ENCODE measurements at places on chromosomes 1 and 21.

DNA sequence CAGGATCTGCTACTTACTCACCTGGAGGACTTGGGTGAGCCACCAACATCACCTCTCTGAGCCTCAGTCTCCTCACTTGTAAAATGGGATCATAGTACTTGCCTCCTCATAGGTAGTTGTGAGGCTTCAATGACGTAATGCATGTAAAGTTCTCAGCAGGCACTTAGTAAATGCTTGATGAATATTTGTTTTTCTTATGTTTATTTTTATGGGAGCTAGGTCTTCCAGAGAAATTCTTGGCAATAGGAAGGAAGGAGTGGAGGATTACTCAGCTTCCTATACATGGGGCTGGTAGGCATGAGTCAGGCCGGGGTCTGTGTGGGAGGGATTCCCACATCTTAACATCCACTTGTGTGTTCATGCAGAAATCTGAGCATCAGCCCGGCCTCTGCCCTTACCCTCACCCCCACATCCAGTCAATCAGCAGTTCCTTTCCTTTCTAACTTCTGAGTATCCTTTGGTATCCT is 95.4 kb upstream of the USP24 start:
- no peak for DNase-seq

- DNase-seq = peak; percentile 68
These were observed 77.6 kb upstream of the CHRM3 start for GRCh38 chr1:239308701-239309333.

DNA sequence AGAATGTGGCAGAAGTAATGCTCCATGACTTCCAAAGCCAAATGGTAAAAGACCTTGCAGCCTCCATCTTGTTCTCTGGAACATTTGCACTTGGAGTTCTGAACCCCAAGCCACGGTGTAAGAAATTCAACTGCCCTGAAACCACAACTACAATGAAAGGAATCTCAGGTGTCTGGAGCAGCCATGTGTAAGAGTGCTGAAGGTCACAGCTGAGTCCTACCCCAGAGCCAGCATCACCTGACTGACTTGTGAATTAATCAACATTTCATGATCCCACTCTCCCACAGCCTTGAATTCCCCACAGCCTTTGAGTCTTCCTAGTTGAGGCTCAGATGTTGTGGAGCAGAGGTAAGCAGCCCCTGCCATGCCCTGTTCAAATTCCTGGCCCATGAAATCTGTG is 192.8 kb upstream of the CAMK1G start:
- DNase-seq = no peak

- DNase-seq = peak; percentile 71
These were observed 175.9 kb downstream of the GREM2 start for GRCh38 chr1:240435996-240436566.

DNA sequence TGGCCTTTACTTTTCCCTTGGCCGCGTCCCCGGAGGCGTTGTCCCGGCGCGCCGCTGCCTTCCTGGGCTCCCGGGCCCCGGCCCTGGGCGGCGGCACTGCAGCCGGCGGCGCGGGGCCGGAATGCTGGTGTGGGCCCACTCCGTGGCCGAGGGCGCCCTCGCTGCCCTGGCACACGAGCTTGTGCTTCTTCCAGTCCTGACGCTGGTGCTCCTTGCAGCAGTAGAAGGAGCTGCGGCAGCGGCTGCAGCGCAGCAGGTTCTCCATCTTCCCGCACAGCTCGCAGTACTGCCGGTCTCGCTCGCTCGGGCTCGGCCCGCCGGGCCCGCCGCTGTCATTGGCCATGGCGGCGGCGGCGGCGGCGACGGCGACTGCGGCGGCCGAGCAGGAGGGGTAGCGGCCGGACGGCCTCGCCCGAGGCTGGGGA is 529 bp downstream of the EGLN1 start:
- peak; percentile 73 for DNase-seq

DNA sequence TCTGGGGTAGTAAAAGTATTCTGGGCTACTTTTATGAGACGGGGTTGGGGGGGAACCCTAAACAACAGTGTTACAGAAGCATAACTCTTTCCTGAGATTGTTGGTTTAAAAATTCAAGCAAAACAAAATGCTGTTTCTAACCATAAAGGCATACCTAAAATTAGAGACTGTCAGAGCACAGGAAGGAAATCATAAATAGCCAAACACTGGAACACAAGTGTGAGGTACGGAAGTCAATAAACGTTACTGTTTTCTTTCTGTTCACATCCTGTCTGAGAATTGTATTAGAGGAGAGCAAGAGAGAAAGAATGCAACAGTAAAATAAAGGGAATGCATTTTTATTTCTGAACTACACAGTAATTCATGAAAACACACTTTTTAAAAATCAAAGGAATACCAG is 42.8 kb upstream of the IL12RB2 start:
- no peak for DNase-seq

GRCh38 chr21:46489162-46489663 is 30.5 kb downstream of the DIP2A start:
- DNase-seq = no peak

DNA sequence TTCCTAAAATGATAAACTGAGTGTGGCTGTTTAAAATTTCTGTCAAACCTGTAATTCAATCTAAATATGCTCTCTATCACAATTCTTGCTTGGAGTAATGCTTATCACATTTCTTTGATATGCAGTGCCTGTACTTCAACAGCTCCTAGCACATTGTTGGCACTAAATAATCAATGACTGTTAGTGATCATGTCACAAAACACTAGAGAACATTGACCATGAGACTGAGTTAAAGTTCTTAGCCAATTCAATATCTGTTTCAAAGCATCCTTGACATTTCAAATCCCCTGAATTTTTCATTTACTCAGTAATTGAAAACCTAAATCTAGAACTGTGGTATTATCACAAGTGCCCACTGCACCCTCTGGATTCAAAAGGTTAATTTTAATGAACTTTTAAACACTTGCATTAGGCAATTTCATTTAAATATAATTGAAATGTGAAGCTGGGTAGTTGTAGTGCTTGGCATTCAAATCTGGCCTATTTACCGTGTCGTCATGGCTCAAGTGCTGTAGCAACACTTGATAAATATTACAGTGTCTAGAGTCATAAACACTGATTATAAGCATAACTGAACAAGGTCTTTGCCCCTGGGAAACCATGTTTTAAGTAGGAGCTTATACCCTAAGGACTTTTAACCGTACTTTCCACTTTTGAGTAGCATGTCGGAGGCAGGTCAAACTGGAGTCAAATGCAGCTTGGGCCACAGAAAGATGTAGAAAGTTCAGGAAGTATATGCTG is 143.6 kb downstream of the LRRC7 start:
- no peak for DNase-seq

- no peak for DNase-seq
These were observed 32.9 kb downstream of the PBX1 start for GRCh38 chr1:164591858-164592257.

DNA sequence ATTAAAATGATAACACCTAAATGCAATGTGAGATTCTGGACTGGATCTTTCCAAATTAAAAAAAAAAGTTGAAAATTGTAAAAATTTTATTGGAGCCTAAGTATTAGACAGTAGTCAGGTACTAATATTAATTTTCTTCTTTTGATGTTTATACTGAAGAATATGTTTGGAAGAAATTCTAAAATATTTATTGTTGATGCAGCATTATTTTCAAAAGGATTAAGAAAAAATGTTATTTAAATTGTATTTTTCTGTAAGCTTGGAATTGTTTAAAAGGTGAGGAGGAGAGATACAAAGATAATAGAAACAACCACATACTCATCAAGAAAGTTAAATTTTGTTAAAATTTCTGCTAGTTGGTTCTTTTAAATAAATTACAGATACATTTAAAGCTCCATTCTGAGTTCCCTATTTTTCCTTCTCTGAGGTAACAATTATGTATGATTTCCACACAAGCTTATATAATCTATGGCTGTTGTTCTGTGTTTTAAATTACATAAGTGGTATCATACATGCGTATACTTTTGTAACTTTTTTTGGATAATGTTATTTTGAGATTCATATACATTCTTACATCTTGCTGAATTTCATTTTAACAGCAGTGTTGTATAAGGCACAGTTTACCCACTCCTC is 180.3 kb upstream of the RGS18 start:
- DNase-seq = no peak

- DNase-seq = no peak
These were observed 83.0 kb downstream of the SPAG17 start for GRCh38 chr1:118101999-118102398.

DNA sequence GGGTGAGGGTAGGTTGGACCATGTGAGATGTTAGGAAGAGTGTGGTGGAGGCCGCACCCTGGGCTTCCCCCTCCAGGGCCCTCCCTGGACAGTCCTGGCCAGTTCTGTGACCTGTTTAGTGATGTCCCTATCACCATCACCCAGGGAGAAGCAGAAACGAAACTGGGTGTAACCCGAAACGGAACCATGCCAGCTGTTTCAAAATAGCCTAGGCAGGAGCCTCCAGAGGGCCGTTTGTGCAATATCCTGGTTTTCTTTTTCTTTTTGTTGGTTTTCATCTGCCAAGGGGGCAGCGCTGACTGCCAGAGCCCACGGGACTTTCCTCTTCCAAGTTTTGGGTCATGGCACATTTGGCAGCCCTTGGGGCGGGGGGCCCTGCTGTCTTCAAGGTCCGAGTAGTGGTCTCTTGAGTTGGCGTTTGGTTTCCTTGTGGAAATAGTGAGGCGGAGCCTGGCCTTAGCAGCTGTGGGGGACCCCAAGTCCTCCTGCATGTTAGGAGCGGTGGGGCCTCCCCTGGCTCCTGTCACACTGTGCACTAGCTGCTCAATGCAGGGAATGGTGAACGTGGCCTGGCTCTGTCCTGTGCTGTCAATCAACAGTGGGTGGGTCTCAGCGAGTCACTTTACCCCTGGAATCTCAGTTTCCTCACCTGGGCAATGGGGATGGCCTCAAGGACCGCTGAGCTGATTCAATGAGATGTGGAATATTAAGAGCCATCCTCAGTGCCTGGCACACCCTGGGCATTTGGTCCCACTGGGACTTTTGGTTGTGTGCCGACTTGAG is 90.7 kb downstream of the ARHGEF10L start:
- DNase-seq = no peak

DNA sequence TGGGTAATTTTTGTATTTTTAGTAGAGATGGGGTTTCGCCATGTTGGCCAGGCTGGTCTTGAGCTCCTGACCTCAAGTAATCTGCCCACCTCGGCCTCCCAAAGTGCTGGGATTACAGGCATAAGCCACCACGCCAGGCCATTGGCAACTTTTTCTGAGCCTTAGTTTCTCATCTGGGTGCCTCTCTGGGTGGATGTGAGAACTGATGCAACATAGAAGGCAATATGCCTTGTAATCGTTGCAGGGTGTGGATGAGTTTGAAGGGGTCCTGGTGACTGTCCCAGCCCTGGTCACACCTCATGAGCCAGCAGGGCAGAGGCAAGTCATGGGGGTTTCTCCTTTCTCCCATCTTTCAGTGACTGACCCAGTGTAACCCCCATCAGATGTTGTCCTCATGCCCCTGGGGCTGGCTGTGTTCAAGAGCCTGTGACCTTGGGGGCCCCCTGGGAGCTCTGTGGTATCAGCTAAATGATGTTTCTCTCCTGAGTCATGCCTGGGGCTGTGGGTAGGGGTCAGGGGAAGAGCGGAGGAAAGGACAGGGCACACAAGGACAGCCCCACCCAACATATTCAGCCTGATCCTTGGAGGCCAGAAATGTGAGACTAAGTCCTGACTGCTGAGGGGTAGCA is 3.6 kb downstream of the COL9A2 start:
- DNase-seq = no peak

DNA sequence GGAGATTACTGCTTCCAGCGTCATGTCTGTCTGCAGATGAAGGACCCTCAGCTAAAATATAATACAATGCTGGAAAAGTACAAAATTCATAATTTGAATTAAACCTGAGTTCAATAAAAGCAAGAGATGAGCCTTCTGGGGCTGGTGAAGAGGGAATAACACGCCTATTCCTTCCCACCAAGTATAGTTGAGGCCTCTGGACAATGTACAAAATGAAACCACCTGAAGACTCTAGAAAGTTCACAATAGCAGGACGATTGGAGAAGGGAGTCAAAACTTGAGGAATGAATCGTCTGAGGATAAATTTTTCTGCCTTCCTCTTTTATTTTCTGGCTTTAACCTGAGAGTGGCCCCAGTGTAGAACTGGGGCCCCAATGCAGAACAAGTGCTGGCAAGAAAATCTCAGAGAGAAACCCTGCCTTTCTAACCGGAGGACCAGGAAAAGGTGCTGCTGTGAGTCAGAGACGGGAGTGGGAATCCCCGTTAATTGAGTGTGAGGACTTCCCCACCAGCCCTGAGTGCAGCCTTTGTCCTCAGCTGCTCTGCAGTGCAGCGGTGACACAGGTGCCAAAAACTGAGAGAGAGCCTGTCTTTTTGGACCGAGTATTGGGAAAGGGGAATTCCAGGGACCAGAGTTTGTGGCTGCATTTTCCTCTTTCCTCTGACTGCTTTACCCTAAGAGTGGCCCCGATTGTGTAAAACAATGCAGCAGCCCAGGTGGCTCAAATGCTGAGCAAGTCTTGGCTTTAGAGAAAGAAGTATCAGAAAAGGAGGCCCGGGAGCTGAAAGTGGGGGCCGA is 264.9 kb downstream of the DYRK1A start:
- DNase-seq = peak; percentile 15

GRCh38 chr1:3066826-3067225 is 2.2 kb upstream of the PRDM16 start:
- no peak for DNase-seq

DNA sequence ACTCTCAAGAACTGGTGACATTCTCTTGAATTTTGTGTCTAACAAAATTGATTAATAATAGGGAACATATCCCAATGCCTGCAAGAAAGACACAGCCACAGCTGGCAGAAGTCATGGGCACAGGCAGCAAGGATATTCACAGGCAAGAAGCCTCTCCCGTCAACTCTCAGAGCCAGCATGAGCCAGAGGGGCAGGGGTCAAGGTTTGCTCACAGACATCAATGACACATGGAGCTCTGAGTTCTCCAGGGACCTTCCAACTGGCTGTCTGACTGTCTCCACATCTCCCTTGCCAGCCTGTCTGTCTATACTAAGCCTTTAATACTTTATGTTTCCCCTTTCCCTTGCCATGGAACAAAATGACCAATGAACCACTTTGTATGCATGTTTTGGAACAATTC is 101.5 kb upstream of the RAB4A start:
- no peak for DNase-seq

Measured in T47D (cell line).